A549 treated with DMSO at 1 μM for 4 hours (cell line): ENCODE measurements at places on chromosomes 11 and 22. TPM values are rescaled to one million over a fixed set of nuclear protein-coding genes. Genes with fewer than 3 reads are reported as not detected.

Gene TNNT3
- total RNA-seq, result 0.11 to 0.17 TPM in 2 of 5 replicates, not detected in the others

Gene P2RY6
- total RNA-seq, result 9.4 to 18.6 TPM (median 13.2 TPM) in 5 replicates

Gene ZNRF3
- total RNA-seq, result 5.6 to 6.9 TPM (median 6.3 TPM) in 5 replicates

Gene SYCE3
- 0.30 to 0.80 TPM (median 0.40 TPM) in 4 of 5 replicates, not detected in the other for total RNA-seq

Gene PARVG
- total RNA-seq, result not detected in 5 replicates

Gene OR6Q1
- total RNA-seq, result not detected in 5 replicates

Gene PSMA1
- total RNA-seq, result 187 to 205 TPM (median 194 TPM) in 5 replicates

Gene C11orf52
- not detected in 5 replicates for total RNA-seq

Gene C22orf15
- not detected in 5 replicates for total RNA-seq

Gene DEUP1
- not detected in 5 replicates for total RNA-seq

Gene RBMXL2
- not detected in 5 replicates for total RNA-seq

Gene TOMM22
- total RNA-seq, result 61.6 to 82.5 TPM (median 76.0 TPM) in 5 replicates

Gene NPTXR
- total RNA-seq, result 11.7 to 16.4 TPM (median 13.2 TPM) in 5 replicates

Gene RAB39A
- total RNA-seq, result 0.43 to 0.91 TPM (median 0.78 TPM) in 5 replicates

Gene NELL1
- not detected in 5 replicates for total RNA-seq

Gene PLAAT4
- 0.91 to 2.7 TPM (median 1.8 TPM) in 5 replicates for total RNA-seq

Gene KRTAP5-7
- not detected in 5 replicates for total RNA-seq

Gene CASTOR1
- total RNA-seq, result 4.1 to 8.6 TPM (median 7.3 TPM) in 5 replicates

Gene ALKBH3
- total RNA-seq, result 22.5 to 27.2 TPM (median 24.1 TPM) in 5 replicates

Gene ANO5
- 1.5 to 2.5 TPM (median 2.0 TPM) in 5 replicates for total RNA-seq

Gene XKR3
- total RNA-seq, result not detected in 5 replicates

Gene RIBC2
- total RNA-seq, result 2.3 to 3.2 TPM (median 2.7 TPM) in 5 replicates

Gene DTX4
- 4.6 to 5.4 TPM (median 5.3 TPM) in 5 replicates for total RNA-seq

Gene MDK
- 17.4 to 20.2 TPM (median 18.4 TPM) in 5 replicates for total RNA-seq

Gene OR8G5
- not detected in 5 replicates for total RNA-seq

Gene SPI1
- not detected in 5 replicates for total RNA-seq

Gene CD3G
- not detected in 5 replicates for total RNA-seq

Gene GLB1L2
- total RNA-seq, result 2.1 to 2.4 TPM (median 2.2 TPM) in 5 replicates

Gene CASP1
- total RNA-seq, result 0.15 to 1.0 TPM (median 0.41 TPM) in 5 replicates

Gene FUT4
- total RNA-seq, result 2.3 to 2.9 TPM (median 2.7 TPM) in 5 replicates

Gene PGA5
- 0.10 TPM in 1 of 5 replicates, not detected in the others for total RNA-seq

Gene OR2D2
- total RNA-seq, result not detected in 5 replicates

Gene OR10D3
- total RNA-seq, result not detected in 5 replicates

Gene C11orf87
- total RNA-seq, result 0.01 to 0.06 TPM (median 0.02 TPM) in 4 of 5 replicates, not detected in the other

Gene SEC14L3
- total RNA-seq, result not detected in 5 replicates

Gene RAB36
- 7.0 to 8.3 TPM (median 7.8 TPM) in 5 replicates for total RNA-seq

Gene FGF19
- 0.08 to 0.11 TPM in 2 of 5 replicates, not detected in the others for total RNA-seq

Gene CRACR2B
- total RNA-seq, result 3.1 to 4.7 TPM (median 3.6 TPM) in 5 replicates

Gene SLC1A2
- total RNA-seq, result 0.02 to 0.03 TPM (median 0.03 TPM) in 4 of 5 replicates, not detected in the other

Gene MGAT3
- total RNA-seq, result 0.15 to 0.64 TPM (median 0.45 TPM) in 5 replicates

Gene DLG2
- total RNA-seq, result 0.17 to 0.50 TPM (median 0.26 TPM) in 5 replicates
